ENCODE measurements at places on chromosomes 6 and 20.

DNA sequence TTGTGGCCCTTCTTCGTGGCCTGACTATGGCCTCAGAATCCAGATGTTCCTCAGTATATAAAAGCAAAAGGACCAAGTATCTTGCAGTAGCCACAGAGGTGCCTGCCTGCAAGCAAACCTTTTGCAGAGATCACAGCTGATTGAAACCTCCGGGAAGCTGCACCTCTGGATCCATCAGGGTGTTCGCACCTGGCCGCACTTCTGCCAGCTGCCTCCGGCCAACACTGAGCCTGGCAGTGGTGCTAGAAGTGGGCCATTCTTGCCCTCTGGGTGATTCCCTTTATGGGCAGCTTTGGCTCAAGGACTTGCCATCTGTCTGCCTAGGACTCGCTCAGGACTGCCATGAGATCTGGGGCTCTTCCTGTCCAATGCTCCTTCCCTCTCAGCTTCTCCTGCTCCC, 214.6 kb upstream of the ECI2 start:
- DNase-seq: no peak

- no peak for DNase-seq
Observed at GRCh38 chr6:73062130-73062529, 163.2 kb downstream of the KHDC1L start.

DNA sequence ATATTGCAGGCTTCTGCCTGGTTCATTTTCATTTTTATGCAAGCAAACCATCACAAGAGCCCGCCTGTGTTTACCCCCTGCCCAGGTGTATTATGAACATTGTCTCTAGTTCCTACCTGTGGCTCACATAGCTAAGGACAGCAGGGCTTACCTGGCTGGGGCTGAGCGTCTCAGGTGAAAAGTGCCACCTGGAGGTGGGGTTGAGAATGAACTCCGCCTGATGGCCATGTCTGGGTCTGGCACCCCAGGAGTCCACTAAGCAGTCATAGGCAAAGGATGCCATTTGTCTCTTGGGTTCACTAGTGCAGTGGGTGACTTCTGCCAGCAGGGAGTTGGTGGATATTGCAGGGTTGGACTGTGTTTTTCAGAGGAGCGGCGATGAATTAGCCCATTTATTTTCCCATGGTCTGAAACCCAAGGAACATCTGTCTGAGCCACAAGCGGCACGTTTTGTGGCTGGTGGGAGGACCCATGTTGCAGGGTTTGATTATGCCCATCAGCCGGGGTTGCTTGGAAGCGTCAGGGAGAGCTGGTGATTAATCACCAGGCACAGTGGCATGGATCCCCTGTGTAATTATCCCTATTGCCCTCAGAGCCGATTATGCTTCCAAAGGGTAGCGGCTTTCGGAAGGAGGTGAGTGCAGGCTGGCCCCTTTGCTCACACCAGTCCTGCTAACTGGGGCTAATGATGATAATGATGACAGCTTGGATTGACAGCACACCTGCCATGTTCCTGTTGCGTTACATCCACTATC, 92.1 kb downstream of the CDH26 start:
- no peak for DNase-seq

DNA sequence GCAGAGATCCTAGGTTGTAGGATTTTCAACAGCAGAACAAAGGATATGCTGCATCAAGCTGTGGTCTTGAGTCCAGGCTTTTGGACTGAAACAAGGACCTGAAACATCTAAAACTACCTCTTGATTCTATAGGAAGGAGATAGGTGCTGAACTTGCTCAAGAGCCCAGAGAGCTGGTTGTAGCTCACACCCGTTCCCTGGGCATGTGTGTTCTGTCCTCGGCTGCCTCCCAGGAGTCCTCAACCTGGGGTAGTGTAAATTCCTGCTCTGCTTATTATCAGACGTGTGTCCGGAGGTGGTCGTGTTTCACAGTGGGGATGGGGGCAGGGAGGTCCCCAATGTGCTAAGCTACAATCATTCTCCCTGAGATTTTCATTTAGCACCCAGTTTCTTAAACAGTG, 4.8 kb downstream of the NOP56 start:
- no peak for DNase-seq

- peak; percentile 89 for DNase-seq
Observed at GRCh38 chr20:33686100-33686983, at the start of gene E2F1. E2F1 (minus strand) TSS chr20:33686385; CDS start chr20:33686264, 121 bp downstream.

- no peak for DNase-seq
Observed at GRCh38 chr6:6397842-6398241, 77.4 kb upstream of the F13A1 start.

GRCh38 chr6:158730541-158730907, 80.7 kb downstream of the SYTL3 start:
- no peak for DNase-seq

DNA sequence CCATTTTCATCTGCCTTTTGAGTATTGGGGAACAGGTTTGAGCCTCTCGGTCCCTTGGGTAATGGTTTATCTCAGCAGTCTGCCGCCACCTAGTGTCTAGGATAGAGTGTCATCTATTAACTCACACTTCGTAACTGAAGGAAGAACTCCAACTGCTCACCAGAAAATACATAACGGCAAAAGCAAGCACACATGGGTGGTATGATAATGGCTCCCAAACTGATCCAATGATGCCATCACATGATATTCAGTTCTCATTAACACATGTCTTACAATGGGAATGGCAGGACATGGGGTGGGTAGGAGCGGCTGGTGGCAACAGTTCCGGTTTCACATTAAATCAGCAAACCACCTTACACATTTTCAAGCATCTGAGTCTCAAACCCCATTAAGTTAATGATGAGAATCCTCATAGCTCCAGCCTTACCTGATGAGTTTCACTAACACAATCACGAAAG, 110.7 kb upstream of the PHACTR1 start:
- DNase-seq: no peak

GRCh38 chr6:116352515-116353471, 18.0 kb upstream of the DSE start:
- no peak for DNase-seq

DNA sequence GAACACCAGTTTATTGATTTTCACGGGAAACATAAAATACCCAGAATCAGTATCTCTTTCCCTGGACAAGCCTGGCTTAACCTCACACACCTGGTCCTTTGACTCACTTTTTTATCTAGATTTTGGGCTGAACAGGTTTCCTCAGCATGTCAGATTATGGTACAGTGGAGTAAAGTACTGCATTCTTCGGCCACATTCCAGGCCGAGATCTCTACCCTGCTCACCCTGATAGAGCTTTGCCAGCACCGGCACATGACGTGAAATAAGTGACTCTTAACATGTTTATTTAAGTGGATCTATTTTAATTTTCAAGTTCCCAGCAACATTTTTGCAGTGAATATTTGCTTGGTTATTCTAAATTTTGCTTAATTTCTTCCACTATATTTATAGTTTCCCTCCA, 79.0 kb upstream of the POPDC3 start:
- DNase-seq: no peak

- DNase-seq: no peak
Observed at GRCh38 chr6:117118490-117118889, 146.9 kb upstream of the VGLL2 start.

DNA sequence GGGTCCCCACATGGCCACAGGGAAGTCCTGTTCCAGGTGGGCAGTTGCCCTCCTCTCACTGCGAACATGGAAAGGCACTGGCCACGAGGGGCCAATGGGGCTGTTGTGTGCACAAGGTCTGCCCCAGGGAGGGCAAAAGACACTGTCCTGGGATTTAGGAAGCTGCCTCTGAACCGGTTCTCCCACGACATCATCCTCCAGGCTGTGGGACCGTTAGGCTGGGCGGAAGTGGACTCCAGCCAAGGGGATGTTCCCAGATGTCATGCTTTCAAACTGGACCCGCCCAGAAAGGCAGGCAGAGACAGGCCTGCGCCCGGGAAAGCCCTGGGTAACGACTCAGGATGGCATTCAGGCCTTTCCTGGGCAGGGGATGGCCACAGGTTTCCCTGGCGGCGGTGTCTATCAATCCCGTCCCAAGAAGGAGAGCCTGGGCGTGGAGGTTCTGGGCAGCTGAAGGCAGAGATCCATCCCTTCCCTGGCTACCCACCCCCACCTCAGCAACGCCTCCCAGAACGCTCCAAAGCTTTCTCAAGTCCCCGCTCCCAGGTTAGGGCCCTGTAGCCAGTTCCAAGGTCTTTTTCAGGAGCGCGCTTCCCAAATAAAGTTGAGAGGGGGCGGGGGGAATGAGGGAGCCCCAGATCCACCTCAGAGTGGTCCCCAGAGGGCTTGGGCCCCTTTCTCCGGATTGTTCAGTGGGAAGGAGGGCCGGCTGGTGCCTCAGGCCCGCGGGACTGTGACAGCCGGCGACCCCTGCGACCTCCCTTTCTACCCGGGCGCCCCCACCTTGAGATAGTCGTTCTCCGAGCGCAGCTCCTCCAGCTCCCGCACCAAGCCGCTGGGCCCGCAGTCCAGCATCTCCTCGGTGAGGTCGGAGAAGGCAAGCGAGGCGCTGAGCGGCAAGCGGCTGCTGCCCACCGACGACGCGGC, 13.8 kb upstream of the TLDC2 start:
- no peak for DNase-seq

- DNase-seq: no peak
Observed at GRCh38 chr20:55934146-55934545, 71.2 kb downstream of the CBLN4 start.

GRCh38 chr6:13044390-13044789, 283.9 kb downstream of the TBC1D7 start:
- DNase-seq: no peak

Data from stimulated activated CD8-positive, alpha-beta memory T cell treated with anti-CD3 and anti-CD28 coated beads, Interleukin-7, amount 100 ng/mL, for 24 hours (primary cell).